ENCODE measurements at places on chromosomes 3 and 15. TPM values are rescaled to one million over a fixed set of nuclear protein-coding genes. Genes with fewer than 3 reads are reported as not detected.
A peak's percentile ranks its signal among the peaks of the same experiment; 100 is the strongest.

Gene CELSR3
- 27.1 TPM for total RNA-seq

- H3K27ac ChIP-seq, result no peak overlapping the region
- no peaks in the 10 kb centered on the region for H3K36me3 ChIP-seq
- peaks cover 3% of the 10 kb centered on the region for H3K27me3 ChIP-seq
- no peaks in the 10 kb centered on the region for H3K4me1 ChIP-seq
- H3K4me3 ChIP-seq, result no peak overlapping the region
Observed at GRCh38 chr15:57527382-57528091, 64.2 kb upstream of the MYZAP start.

DNA sequence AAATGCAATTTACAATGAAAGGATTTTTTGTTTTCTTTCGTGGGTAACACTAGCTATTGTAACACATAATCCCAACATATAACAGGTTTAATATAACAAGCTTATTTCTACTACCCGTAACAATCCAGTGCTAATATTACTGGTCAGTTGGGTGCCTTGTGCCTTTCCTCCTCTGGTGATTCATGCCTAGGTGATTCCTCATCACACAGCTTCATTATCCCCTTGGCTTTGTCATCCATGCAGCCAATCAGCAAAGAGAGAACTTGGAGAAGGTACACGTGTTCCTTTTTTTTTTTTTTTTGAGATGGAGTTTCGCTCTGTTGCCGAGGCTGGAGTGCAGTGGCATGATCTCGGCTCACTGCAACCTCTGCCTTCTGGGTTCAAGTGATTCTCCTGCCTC is 30.7 kb downstream of the CHST14 start:
- no peak for ATAC-seq
- no peak overlapping the region for H3K4me3 ChIP-seq
- peaks cover 6% of the 10 kb centered on the region for H3K27me3 ChIP-seq
- H3K4me1 ChIP-seq, result peaks cover 4% of the 10 kb centered on the region

GRCh38 chr3:79019137-79019923 is 748.5 kb downstream of the ROBO1 start:
- no peaks in the 10 kb centered on the region for H3K36me3 ChIP-seq
- no peak overlapping the region for H3K4me3 ChIP-seq
- H3K4me1 ChIP-seq, result no peaks in the 10 kb centered on the region
- H3K27ac ChIP-seq, result no peak overlapping the region
- ATAC-seq, result no peak
- H3K27me3 ChIP-seq, result peaks cover 8% of the 10 kb centered on the region

DNA sequence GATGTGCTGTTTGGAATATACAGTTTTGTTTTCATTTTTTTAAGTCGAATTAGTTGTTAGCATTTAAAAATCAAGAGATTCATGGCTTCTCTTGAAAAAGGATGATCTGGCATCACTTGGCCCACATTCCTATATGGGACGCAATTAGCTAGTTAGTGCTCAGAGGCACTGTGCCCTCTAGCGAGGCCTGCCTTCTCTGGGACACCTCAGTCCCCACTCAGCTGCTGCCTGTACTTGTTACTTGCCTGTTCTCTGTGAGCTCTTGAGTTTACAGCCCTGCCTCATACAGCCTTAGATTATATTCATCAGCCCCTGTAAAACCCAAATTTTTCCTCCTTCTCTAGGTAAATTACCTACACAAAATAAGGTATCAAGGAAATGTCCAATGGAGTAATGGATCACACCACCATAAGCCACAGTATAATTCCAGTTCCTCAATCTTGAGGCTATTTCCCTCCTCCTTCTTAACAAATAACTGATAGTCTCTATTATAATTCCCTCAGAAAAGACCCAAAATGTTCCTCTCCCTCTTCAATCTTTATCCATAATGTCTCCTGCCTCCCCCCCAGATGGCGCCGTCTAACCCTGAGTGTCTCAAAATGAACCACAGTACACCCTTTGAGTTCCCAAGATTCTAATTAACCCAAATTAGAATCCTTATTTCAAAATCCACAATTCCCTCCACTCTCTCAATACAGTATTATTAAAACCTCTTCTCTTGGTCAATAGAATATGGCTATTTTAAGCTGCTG is 2.7 kb downstream of the ZMAT3 start:
- H3K27ac ChIP-seq, result peak overlapping the region; percentile 42
- H3K4me1 ChIP-seq, result peaks cover 15% of the 10 kb centered on the region
- peak overlapping the region; percentile 77 for H3K4me3 ChIP-seq
- H3K27me3 ChIP-seq, result no peaks in the 10 kb centered on the region
- peaks cover 43% of the 10 kb centered on the region for H3K36me3 ChIP-seq

Gene CRYGS
- 4.9 TPM for total RNA-seq

Gene NME9
- total RNA-seq, result 1.6 TPM

DNA sequence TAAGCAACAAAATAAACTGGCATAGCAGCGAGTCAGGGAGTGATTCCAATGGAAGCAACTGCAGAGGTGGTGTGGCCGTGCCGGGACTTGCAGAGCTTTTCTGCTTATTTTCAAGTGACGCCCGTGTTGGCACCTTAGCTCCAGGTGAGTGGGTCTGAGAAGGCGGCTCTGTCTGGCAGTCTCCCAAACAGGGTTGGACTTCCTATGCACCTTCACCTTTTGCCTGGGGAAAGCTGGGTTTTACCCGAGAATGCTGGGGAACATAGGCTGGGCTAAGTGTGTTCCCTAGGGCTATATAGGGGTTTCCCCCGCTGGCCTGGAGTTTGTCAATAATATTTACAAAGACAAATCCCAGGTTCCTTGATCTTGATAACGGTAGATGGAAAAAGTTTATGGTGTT is 179.9 kb upstream of the TBL1XR1 start:
- peaks cover 7% of the 10 kb centered on the region for H3K4me1 ChIP-seq
- H3K36me3 ChIP-seq, result no peaks in the 10 kb centered on the region
- peak overlapping the region; percentile 36 for H3K27ac ChIP-seq
- no peaks in the 10 kb centered on the region for H3K27me3 ChIP-seq
- ATAC-seq, result no peak

DNA sequence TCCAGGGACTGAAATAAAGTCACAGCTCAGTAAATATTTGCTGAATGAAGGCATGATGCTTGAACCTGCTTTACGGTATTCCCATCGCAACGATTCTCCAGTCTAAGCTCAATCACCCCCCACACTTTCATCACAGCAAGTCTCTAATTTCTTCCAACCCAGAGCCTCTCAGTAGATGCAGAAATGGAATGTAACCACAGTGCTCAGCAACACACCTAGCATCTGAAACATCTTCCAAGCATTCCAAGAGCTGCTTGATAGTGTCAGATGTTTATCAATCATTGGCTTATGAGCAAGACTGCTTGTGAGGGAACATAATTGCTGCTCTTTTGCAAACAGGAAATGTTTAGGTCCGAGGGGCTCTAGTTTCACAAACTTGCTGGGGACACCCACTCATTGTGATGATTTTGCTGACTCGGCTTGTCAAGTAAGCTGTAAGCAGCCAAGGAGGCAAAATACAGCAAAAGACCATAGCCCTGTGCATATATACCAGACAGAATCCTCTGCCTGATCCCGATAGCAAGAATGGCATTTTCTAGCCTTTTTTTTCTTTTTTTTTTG is 751.2 kb downstream of the NR2F2 start:
- no peak for ATAC-seq
- H3K4me1 ChIP-seq, result no peaks in the 10 kb centered on the region
- no peak overlapping the region for H3K27ac ChIP-seq
- no peak overlapping the region for H3K4me3 ChIP-seq

- no peak overlapping the region for H3K27ac ChIP-seq
- no peaks in the 10 kb centered on the region for H3K27me3 ChIP-seq
- H3K36me3 ChIP-seq, result peaks cover 41% of the 10 kb centered on the region
- H3K4me1 ChIP-seq, result peaks cover 28% of the 10 kb centered on the region
Observed at GRCh38 chr15:89132611-89133507, 44.6 kb downstream of the ABHD2 start.

Gene KBTBD13
- not detected for total RNA-seq

Gene SKOR1
- total RNA-seq, result 0.13 TPM

DNA sequence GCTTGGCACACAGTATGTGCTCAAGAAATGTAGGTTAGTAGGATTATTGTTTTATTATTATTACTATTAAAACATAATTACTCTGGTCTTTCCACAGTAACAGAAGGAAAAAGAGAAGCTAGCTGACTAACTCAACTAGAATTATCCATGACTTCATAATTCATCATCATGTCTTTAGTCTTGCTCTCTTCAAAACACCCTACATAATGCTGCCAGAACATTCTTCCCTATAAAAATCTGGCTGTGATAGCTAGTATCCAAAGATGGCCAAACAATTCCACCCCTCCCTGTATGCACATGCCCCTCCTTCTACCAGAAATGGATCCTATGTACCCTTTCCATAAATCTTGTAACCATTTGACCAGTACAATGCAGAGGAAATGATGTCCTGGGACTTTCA is 48.8 kb upstream of the SRGAP3 start:
- no peak for ATAC-seq
- no peak overlapping the region for H3K4me3 ChIP-seq
- no peaks in the 10 kb centered on the region for H3K27me3 ChIP-seq

Gene RAB43
- total RNA-seq, result 49.7 TPM

DNA sequence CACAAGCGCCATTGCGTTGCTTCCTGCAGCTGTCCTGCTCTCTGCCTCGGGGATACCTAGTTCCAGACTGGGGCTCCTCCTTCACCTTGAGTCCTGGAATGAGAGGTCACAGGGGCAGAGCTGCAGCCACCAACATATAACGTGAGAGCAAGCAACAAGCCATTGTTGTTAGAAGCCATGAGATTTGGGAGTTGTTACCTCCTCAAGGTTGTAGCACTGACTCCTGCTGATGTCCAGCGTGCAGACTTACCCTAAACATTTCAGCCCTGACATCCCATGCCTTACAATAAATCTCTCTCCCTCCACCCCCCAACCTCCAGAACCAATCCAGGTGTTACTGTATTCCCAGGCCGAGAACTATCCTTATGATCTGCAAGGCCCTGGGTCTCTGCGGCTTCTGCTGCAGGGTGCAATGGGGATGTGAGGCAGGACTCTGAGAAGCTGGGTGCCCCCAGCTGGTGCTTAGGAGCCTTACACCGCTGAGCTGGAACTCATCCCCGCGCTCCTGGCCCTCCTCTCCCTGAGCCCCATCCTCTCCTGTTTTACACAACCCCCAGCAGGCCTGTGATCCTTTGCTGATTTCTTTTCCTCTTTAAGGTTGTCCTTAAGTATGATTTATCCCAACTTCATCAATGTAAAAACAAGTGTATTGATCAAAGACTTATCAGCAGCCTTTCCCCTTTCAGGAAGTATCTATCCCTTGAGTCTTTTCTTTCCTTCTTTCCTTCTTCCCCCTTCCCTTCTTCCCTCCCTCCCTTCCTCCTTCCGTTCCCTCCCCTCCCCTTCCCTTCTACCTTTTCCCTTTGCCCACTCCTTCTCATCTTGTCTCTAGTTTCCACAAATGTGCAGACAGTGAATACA is 84.2 kb upstream of the ABHD2 start:
- H3K4me3 ChIP-seq, result no peak overlapping the region
- H3K27me3 ChIP-seq, result peaks cover 10% of the 10 kb centered on the region
- H3K4me1 ChIP-seq, result peaks cover 4% of the 10 kb centered on the region
- no peak overlapping the region for H3K27ac ChIP-seq
- no peak for ATAC-seq

GRCh38 chr15:63030101-63030551 is 12.4 kb upstream of the TPM1 start:
- no peak overlapping the region for H3K4me3 ChIP-seq
- H3K27ac ChIP-seq, result no peak overlapping the region
- no peaks in the 10 kb centered on the region for H3K4me1 ChIP-seq

DNA sequence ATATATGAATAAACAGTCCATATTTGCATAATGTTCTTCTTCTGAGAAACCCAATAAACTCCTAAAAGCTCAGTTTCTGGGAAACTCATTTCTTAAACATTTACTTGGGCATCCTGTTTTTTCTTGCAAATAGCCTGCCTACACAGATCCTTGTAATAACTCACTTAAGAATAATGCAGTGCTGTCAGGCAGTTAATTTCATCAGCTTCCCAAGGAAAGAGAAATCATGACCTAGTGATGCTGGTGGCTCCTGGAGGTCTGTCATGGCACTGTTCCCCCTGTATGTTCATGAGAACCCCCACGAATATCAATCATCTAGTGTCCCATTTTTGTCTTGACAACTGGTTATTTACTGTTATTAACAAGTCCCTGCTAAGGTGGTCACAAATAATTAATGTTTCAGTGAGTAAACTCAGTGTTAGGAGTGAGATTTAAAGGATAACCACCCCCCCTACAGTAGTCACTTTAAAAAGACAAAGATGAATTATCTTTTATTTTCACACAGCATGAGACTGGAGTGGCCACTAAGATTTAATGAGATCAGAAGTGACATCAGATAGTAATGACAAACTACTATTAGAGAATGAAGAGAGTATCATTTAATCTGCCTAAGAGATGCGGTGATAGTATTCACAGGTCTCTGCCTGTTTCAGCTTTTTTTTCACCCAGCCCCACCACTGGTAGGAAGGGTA is 279.5 kb upstream of the NECTIN3 start:
- H3K4me3 ChIP-seq, result no peak overlapping the region
- peaks cover 8% of the 10 kb centered on the region for H3K27me3 ChIP-seq
- no peak for ATAC-seq
- H3K36me3 ChIP-seq, result no peaks in the 10 kb centered on the region

GRCh38 chr3:166275024-166275390 is 437.8 kb upstream of the BCHE start:
- H3K27me3 ChIP-seq, result no peaks in the 10 kb centered on the region
- no peaks in the 10 kb centered on the region for H3K36me3 ChIP-seq
- ATAC-seq, result no peak
- no peak overlapping the region for H3K27ac ChIP-seq
- no peaks in the 10 kb centered on the region for H3K4me1 ChIP-seq
- H3K4me3 ChIP-seq, result no peak overlapping the region

DNA sequence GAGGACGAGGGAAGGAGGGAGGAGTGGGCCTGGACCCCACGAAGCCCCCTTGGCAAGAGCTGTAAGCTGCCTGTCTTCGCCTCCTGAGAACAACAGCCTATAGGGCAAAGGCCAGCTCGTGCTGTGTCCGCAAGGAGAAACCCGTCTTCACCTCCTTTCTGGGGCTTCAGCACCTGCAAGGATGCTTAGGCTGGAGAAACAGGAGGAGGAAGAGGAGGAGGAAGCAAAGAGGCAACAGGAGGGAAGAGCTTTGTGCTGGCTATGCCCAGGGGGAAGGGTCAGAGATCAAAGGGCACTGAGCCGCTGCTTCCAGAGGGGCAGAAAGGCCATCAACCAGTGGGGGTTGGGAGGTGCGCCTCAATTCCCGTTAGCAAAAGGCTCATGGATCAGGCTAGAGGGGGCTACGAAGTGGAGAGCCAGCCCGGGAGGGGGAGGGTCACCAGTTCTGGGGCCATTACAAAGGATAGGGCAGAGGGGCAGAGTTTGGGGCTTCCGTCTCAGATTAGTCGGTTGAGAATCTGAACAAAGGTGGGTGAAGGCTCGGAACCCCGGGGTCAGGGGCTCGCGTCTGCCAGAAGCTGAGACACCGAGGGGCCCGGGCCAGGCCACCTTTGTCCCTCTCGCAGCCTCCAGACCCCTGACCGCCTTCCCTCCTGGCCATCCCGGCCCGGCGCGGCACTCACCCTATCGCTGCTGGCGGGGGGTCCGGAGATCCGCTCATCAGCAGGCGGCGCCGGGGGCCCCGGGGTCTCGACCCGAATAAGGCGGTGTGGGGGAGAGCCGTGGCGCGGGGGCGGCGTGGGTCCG is 792 bp downstream of the SHF start:
- peak overlapping the region; percentile 89 for H3K4me3 ChIP-seq
- no peaks in the 10 kb centered on the region for H3K27me3 ChIP-seq
- peaks cover 30% of the 10 kb centered on the region for H3K4me1 ChIP-seq
- H3K27ac ChIP-seq, result peak overlapping the region; percentile 93
- H3K36me3 ChIP-seq, result peaks cover 54% of the 10 kb centered on the region

- H3K36me3 ChIP-seq, result no peaks in the 10 kb centered on the region
- no peak for ATAC-seq
- peaks cover 9% of the 10 kb centered on the region for H3K27me3 ChIP-seq
- H3K4me1 ChIP-seq, result no peaks in the 10 kb centered on the region
- no peak overlapping the region for H3K4me3 ChIP-seq
Observed at GRCh38 chr15:83515164-83515563, 68.0 kb downstream of the SH3GL3 start.

- ATAC-seq, result no peak
- peaks cover 3% of the 10 kb centered on the region for H3K27me3 ChIP-seq
- H3K27ac ChIP-seq, result no peak overlapping the region
- no peaks in the 10 kb centered on the region for H3K4me1 ChIP-seq
Observed at GRCh38 chr3:2166552-2166951, 67.9 kb downstream of the CNTN4 start.

Data from activated T-helper 17 cell treated with anti-CD3 and anti-CD28 coated beads, Interleukin-2, amount 50 U/mL, for 72 hours (primary cell).